ENCODE measurements at places on chromosomes 13 and 19. TPM values are rescaled to one million over a fixed set of nuclear protein-coding genes. Genes with fewer than 3 reads are reported as not detected.

- DNase-seq = no peak
Measured at GRCh38 chr19:56678205-56678604, 6.6 kb upstream of the ZNF835 start.

- no peak for DNase-seq
Measured at GRCh38 chr19:43735013-43735412, 19.1 kb downstream of the IRGC start.

DNA sequence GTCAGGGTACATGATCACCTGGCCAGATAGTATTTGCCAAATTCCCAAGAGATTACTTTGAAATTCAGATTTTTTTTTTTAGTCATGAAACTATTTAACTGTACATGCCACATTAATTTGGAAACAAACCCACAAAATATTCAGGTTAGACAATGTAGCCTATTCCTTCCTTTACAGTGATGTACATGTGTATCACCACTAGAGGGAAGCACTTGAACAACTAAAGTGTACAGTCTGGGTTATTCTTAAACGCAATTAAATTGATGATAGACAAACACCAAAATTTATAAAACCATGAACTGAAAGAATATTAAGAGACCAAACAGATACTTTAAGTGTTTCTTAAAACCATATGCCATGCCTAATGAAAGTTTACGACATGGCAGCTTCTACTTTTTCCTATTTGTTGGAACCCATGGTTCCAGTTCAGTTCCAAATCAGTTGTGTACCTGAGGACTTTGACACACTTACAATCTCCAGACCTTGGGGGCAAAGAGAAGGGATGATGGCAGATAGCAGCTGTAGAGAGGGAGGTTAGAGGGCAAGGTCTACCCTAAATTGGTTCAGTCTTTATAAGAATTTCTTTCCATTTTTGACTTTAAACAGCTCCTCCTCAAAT lies 52.8 kb downstream of the TNFSF13B start:
- DNase-seq = no peak

DNA sequence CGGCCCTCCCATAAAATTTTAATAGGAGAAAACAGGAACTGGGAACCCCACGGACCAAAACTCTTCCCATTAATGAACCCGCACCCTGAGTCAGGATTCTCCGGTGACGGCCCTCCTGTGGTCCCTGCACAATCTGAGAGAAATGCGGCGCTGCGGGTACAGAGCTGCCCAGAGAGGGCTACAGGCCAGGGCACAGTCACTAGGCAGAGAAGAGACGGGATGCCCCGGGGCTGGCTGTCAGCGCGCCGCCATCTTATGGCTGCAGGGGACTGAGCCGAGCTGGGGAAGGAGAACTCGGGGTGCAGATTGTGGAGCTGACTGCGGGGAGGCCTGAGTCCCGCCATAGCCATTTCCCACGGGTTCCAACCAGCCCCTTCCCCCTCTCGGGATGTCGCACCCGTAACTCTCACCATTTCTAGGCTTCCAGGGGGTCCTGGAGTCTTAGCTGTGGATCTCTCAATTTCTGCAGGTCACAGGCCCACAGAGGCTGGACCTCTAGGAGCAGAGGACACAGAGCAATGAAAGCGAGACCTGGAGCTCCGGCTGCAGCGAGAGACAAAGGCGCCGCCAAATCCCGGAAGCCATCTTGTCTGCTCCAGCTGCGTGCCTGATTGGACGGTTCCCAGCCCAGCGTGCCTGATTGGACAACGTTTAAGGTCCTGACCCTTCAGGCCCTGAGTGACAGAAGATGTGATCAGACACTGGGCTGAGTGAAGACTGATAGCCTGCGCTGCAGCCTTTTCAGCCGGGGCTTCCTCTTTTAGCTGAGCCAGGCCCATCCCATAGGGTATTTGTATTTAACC lies at the start of gene ZNF675:
TSS of gene ZNF675 (minus strand) at position 592 of the 803 bp plus-strand sequence. CDS start at position 413, 179 bp downstream.
- peak; percentile 89 for DNase-seq

GRCh38 chr13:75146436-75146835 lies 335.5 kb downstream of the TBC1D4 start:
- DNase-seq = no peak

DNA sequence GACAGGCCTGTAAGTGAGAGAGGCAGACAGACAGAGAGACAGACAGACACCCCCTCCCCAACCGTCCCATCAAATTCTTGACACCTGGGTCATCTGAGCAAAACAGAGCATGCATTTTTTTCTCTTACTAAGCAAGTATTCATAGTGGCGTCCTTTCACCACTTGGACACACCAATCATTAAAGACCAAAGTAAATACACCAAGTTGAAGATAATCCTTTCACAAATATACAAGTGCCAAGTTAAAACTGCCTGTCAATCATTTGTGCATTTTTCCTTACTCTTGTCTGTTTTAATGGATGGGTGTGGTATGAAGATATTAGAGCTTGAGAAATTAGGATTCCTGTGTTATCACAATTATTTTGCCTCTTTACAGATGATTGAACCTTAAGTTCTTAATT lies 337.3 kb downstream of the ATP8A2 start:
- DNase-seq = no peak

GRCh38 chr19:823565-824121 lies 1.9 kb upstream of the PLPPR3 start:
- no peak for DNase-seq

GRCh38 chr13:81031996-81032395 lies 691.1 kb upstream of the SPRY2 start:
- DNase-seq = no peak

DNA sequence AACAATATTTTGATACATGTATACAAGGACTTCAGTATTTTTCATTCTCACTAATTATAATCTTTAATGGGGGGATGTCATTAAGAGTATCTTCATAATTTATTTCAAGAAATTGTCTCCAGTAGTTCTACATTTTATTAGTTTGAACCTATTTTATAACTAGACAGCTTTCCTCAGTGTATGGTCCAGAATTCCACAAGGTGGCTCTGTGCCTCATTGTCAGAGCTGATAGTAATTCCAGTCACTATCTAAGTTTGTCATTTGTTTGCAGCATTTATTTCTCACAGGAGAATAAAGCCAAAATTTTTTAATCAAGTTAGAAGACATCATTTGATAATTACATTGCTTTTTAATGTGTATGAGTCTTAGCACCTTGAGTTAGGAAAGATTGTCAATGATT lies 1633.0 kb upstream of the PCDH20 start:
- no peak for DNase-seq

Gene KCTD4
- 0.26 TPM for total RNA-seq
